ENCODE measurements at places on chromosomes 2 and 18. TPM values are rescaled to one million over a fixed set of nuclear protein-coding genes. Genes with fewer than 3 reads are reported as not detected.
A peak's percentile ranks its signal among the peaks of the same experiment; 100 is the strongest.

- no peaks in the 10 kb centered on the region for H3K4me1 ChIP-seq
- H3K27ac ChIP-seq: no peak overlapping the region
- H3K36me3 ChIP-seq: no peaks in the 10 kb centered on the region
- H3K4me3 ChIP-seq: no peak overlapping the region
- H3K27me3 ChIP-seq: peaks cover 24% of the 10 kb centered on the region
Observed at GRCh38 chr2:54371460-54372065, 84.6 kb upstream of the SPTBN1 start.

GRCh38 chr18:9901377-9901776 is 12.4 kb upstream of the VAPA start:
- H3K27me3 ChIP-seq: peaks cover 7% of the 10 kb centered on the region
- no peaks in the 10 kb centered on the region for H3K36me3 ChIP-seq
- no peak overlapping the region for H3K4me3 ChIP-seq
- DNase-seq: no peak

Gene C2orf92
- total RNA-seq: 8.8 TPM

- H3K36me3 ChIP-seq: peaks cover 6% of the 10 kb centered on the region
- peak overlapping the region; percentile 28 for H3K4me3 ChIP-seq
- peak; percentile 61 for DNase-seq
- no peak overlapping the region for H3K27ac ChIP-seq
Observed at GRCh38 chr2:136025057-136025973, 39.9 kb upstream of the DARS1 start.

DNA sequence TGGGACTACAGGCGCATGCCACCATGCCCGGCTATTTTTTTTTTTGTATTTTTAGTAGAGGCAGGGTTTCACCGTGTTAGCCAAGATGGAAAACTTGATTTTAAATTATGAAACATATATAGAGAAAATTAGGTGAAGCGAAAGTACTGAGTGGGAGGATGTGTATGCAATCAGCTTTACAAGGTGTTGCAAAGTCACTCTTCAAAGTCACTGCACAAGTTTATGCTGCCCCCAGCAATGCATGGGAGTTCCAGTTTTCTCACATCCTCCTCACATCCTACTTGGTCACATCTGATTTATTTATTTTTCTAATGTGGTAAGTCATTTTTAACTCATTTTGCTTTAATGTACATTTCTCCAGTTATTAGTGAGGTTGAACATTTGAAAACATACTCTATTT is 49.2 kb upstream of the CHN1 start:
- H3K4me1 ChIP-seq: no peaks in the 10 kb centered on the region
- peaks cover 2% of the 10 kb centered on the region for H3K36me3 ChIP-seq
- no peak overlapping the region for H3K4me3 ChIP-seq
- no peak for DNase-seq

DNA sequence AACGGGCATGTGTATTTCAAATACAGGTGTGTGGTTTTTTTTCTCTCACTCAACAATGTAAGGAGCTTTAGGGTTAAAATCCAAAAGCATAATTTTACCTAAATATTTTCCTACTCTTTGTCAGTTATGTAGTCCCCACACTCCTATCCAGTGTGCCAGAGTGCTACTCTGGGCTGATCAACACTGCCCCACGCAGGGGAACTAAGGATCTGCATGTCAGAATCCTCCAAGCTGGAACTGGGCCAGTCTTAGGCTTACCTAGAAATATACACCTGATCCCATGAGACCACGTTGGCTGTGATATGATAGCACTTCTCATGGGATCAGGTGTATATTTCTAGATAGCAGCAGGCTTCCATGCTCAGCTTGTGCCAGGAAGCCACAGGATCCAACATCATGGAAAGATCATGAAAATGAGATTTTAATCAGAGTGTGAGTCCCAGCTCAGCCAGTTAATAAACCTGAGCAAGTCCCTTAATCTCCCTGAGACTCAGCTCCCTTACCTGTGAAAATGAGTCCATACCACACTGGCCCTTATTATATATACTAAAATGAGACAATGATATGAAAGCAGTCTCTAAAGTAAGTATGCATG is 29.7 kb downstream of the CCDC141 start:
- peak; percentile 62 for DNase-seq
- H3K27me3 ChIP-seq: no peaks in the 10 kb centered on the region
- no peak overlapping the region for H3K27ac ChIP-seq
- H3K4me1 ChIP-seq: peaks cover 25% of the 10 kb centered on the region

Gene RNF152
- total RNA-seq: 0.17 TPM

Gene ZNF385B
- not detected for total RNA-seq

DNA sequence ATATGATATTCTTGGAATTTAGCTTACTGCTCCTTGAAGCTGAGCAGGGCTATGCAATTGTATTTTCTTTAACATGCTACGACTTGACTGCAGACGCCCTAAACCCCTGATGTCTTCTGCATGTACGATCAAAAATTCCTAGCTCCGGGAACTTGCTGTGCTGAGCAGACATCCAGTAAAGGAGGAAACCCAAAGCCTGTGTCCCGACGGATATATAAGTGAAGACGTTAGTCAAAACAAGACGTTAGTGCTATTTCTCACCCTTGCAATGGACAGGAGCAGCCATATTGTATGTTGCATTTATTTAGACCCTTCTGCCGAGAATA is 51.5 kb downstream of the SETBP1 start:
- no peak overlapping the region for H3K4me3 ChIP-seq
- peaks cover 10% of the 10 kb centered on the region for H3K36me3 ChIP-seq
- peaks cover 56% of the 10 kb centered on the region for H3K27me3 ChIP-seq
- H3K4me1 ChIP-seq: peaks cover 32% of the 10 kb centered on the region
- no peak for DNase-seq

Gene GPR75
- 3.3 TPM for total RNA-seq

Data from activated naive CD8-positive, alpha-beta T cell treated with anti-CD3 and anti-CD28 coated beads, Interleukin-2, amount 10 ng/mL, durations not matched to agents 7 days and 5 days (primary cell).